ENCODE measurements at places on chromosomes 4 and X.

DNA sequence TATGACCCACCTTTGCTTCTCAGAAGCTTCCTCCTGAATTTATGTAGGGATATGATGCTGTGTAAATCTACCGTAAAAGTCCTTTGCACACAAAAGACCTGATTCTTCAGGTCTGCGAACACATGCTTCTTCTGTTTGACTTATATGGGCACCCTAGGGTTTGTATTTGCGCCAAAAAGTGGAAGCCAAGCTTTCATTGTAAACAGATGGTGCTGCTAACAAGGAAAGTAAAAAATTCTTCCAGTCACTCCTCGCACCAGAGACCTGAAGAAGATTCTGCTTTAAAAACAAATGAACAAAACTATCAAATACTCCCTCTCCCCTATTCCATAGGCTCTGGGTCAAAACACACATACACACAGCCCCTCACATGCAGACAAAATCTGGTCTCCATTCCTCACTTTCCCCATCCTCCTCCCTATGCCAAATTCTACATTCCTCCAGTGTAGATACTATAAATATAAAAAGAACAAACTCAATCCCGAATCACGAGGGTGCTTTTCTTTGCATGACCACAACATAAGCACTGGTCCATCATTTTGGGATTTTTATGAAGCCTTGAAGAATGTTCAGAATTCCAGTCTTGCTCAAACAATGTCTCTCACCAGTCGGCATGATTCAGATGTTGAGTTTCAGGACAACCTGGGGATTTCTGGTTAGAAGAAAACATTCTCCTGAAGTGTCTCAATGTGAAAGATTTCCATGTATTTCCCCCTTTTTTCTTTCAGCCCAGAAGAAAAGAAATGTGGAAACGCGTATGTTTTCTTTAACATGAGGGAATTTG lies 125.1 kb downstream of the PALLD start:
- DNase-seq = no peak

- DNase-seq = no peak
Observed at GRCh38 chrX:42695800-42696358, 82.1 kb downstream of the PPP1R2C start.

- DNase-seq = no peak
Observed at GRCh38 chrX:97806238-97806637, 922.5 kb downstream of the RPA4 start.

GRCh38 chr4:48093991-48094416 lies 40.0 kb downstream of the TXK start:
- peak; percentile 75 for DNase-seq

- DNase-seq = no peak
Observed at GRCh38 chrX:101550751-101551379, 518 bp downstream of the ARMCX1 start.

All from mucosa of gallbladder (tissue), 1 donor.